ENCODE measurements at places on chromosomes 16 and 17. TPM values are rescaled to one million over a fixed set of nuclear protein-coding genes. Genes with fewer than 3 reads are reported as not detected.

ZNRF1 gene
- 19.8 TPM for total RNA-seq

NEK8 gene
- total RNA-seq = 1.1 TPM

TMIGD1 gene
- total RNA-seq = not detected

SLC52A1 gene
- not detected for total RNA-seq

C17orf67 gene
- total RNA-seq = not detected

CTRL gene
- 0.59 TPM for total RNA-seq

CCL2 gene
- 118 TPM for total RNA-seq

KCNJ18 gene
- total RNA-seq = not detected

- DNase-seq = no peak
Measured at GRCh38 chr17:50817838-50818237, 17.5 kb upstream of the WFIKKN2 start.

- no peak for DNase-seq
Measured at GRCh38 chr17:80774146-80774545, 217.5 kb upstream of the CHMP6 start.

DNA sequence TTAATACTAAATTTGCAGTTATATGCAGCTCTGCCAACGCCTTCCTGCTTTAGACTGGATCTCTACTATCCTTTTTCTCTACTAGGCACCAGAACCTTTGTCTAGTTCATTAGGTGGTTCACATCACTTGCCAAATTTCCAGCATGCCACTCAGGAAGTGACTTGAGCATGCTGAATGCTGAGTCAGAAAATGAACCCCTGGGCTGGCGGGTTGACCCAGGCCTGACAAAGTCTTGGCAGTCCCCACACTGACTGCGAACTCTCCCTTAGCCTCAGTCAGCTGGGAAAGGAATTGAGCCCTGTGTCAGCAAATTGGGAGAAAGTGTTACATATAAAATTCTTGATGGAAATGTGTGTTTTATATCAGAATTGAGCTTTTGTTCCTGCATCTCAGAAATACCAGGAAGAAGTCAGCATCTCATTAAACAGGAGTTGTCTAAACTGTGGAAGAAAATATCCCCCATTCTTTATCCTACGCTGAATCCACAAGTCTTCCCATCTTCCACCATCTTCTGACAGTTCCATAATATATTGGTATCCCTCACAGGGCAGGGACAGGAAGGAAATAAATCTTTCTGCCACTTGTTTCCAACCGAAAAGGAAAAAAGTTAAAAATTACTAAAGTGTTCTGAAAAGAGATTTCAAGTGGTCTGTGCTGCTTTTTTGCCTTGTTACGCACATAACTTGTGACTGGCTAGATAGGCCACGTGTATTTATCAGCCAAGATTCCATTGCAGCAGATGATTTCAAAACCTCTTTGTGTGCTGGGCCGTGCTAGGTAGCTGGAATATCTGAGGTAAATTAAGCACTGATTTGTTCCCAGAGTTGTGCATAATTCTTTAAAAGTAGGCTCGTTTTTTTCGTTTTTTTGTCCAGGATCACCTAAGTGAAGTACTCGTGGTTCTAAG lies 16.7 kb upstream of the SLC12A3 start:
- peak; percentile 68 for DNase-seq

- no peak for DNase-seq
Measured at GRCh38 chr16:51896013-51896412, 650.9 kb downstream of the TOX3 start.

DNA sequence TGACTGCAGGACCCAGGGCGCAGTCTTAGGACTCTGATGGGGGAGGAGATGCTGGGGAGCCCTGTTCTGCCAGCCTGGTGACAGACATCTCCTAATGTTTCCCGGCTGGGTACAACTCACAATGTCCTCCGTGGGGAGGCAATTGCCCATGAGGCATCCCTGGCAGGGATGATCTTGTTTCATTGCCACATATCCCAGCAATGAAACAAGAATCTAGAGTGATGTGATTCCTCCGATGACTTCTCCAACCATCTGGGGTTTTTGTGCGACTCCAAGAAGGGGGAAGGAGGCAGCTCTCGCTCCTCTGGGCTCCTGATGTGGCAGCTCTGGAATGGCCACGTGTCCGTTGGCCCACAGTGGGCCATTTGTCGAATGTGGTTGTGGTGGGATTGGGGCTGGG lies 255.8 kb downstream of the SEC14L1 start:
- DNase-seq = no peak

DNA sequence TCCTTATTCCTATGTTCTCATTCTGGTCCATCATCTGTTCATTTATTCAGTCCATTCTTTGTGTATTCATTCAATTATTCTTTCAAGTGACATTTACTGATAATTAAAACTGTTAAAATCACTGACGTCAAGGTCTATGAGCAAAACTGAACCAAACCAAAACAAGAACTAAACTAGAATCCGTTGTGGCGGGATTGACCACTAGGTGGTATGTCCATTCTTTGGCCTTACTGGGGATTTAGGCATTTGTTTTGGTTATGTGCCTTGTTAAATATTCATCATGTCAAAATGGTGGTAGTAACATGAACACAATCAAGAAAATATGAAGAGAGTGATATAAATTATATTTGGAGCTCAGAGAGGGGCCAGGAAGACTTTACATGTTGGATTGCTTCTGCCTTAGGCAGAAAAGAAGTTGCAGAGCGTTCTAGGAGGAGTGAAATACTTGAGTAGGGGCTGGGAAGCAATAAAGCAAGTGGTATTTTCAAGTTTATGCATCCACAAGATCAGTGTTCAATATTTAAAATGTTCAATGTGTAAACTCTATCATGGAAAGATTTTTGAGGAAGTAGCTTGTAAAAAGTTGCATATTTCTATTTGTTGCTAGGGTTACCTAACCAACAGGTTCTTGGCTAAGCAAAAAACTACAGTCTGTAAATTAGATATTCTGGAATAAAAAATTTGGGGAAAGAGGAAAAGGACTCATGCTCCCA lies 129.0 kb downstream of the CDH13 start:
- DNase-seq = no peak

GRCh38 chr16:12362482-12363458 lies 386.2 kb downstream of the SNX29 start:
- DNase-seq = peak; percentile 79

GRCh38 chr16:54282928-54283724 lies 3.5 kb downstream of the IRX3 start:
- DNase-seq = no peak

- no peak for DNase-seq
Measured at GRCh38 chr16:70689970-70690891, 4.4 kb upstream of the MTSS2 start.

DNA sequence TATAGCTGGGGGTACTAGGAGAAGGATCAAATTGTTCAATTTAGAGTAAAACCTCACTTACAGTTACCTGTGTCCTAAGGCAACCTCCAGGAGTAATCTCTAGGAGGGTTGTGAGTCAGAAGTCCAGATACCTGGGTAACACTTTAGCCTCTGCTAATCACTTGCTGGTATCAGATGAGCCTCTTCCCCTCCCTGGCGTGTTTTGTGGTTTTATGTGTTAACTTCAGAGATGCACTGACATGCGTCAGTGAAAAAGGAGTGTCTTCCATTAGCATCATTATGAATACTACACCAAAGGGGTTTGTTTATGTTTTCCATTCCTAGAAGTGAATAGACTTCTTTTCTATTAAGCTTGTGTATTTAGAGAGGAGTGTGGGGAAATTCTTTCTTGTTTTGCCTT lies 208.2 kb downstream of the FTO start:
- DNase-seq = no peak

GRCh38 chr17:45954914-45955313 lies 44.1 kb upstream of the STH start:
- DNase-seq = no peak

GRCh38 chr16:68469796-68470460 lies 21.6 kb upstream of the SMPD3 start:
- no peak for DNase-seq

GRCh38 chr17:81173052-81173761 lies 7.2 kb upstream of the AATK start:
- no peak for DNase-seq

- DNase-seq = no peak
Measured at GRCh38 chr17:82058230-82058854, 6.6 kb downstream of the GPS1 start.

- DNase-seq = no peak
Measured at GRCh38 chr16:21704733-21705132, 41.0 kb downstream of the OTOA start.

GRCh38 chr16:88798772-88799455 lies 4.7 kb upstream of the CDT1 start:
- no peak for DNase-seq

DNA sequence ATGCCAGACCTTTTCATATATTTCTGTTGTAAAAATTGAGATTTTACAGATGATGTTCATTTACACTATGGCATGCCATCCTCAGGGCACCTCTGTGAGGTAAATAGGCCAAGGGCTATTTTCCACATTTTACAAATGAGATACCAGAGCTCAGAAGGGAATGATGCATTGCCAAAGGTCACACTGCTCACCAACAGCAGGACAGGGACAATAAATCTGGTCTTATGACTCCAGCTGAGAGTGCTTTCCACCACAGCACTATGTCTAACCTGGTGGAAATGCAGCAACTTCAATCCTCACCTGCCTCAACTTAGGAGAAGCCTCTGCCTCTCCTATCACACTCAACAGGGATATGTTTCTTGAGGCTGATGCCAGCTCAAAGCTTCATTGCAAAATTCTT lies 40.6 kb downstream of the GRIN2A start:
- no peak for DNase-seq
